ENCODE measurements at places on chromosomes 7 and 10.

- DNase-seq: no peak
Measured at GRCh38 chr10:108872854-108873253, 1050.5 kb downstream of the XPNPEP1 start.

DNA sequence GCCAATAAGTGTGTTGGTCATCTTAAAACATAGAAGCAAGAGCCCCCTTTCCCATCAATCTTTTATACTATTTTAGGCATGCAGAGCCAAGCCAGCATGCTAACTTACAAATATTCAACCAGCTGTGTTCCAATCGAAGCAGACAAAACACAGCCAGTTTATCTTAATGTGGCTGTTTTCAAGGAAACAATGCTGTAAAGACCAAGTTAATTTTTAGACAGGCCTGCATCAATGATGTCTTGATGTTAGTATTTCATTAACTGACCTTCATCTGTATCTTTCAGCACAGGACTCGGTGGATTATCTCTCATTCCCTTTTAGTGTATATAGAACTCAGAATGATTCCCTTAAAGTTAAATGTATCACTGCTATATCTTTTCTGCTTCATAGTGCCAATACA lies 262.0 kb upstream of the ZWINT start:
- DNase-seq: no peak

- no peak for DNase-seq
Measured at GRCh38 chr10:29279779-29280487, 8.9 kb upstream of the LYZL1 start.

- no peak for DNase-seq
Measured at GRCh38 chr7:14419531-14419930, 430.1 kb upstream of the ETV1 start.
